Suppressor macrophage treated with lipopolysaccharide for 4 hours (primary cell): ENCODE measurements at places on chromosomes 1 and 21.

DNA sequence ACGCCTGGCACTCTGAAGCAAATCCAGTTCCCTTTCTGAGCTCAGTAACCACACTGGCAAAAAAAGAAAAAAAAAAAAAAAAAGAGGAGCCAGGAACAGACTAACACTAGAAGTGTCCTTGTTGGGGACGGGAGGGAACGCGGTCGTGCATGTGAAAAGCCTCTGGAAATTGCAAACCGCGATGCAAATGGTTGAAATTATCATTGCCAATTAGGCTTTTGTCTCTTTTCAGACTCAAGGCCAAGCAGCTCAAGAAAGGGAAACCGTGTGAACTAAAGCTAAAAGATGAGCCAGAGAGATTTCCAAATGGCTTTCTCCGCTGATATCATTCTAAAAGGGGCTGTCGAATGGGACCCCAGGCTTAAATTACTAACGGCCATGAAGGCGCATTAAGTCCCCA is 13.5 kb downstream of the TRABD2B start:
- DNase-seq, result no peak

GRCh38 chr1:21318714-21319159 is 28.5 kb upstream of the ECE1 start:
- no peak for DNase-seq

DNA sequence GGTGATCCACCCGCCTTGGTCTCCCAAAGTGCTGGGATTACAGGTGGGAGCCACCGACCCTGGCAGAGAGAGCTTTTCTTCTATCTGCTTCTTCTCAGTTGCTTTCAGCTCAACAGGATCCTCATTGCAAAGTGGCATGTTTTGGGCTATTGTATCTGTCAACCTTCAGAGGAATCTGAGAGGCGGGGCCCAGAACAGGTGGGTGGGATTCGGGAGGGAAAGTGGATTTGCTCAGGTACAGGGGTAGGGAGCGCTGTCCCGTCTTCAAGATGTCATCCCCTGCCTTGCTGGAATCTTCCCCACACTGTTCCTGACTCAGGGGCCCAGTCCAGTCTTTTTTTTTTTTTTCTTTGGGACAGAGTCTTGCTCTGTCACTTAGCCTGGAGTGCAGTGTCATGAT is 26.9 kb upstream of the RCC2 start:
- no peak for DNase-seq

DNA sequence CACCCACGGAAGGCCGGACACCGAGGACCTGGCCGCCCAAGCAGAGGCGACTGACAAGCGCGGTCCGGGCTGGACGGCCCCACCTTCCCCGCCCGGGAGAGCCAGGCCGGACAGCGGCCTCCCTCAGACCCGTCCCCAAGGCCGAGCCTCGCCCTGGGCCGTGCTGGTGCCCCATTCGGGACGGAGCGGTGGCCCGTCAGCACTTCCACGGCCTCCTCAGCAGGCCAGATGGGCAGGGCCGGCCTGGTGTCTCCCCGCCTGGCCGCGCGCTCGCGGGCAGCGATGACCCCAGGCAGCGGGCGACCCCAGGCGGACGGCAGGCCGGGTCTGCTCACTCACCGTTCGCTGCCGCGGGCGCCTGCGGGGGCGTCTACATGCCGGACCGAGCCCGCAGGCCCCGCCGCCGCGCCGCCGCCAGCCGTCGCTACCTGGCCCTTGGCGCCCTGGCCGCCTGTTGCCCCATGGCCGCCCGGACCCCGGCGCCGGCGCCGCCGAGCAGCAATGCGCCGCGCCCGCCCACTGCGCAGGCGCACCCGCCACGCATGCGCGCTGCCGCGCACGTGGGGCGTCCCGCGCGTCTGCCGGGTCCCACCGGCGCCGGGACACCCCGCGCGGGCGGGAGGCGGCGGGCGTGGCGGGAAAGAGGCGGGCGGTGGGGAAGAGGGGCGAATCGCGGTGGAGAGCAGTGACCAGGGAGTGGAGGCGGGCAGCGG is at the start of gene NADK:
NADK (minus strand) TSS at position 521 of the 713 bp plus-strand sequence. CDS start 13,064 bp downstream, outside the sequence.
- peak; percentile 90 for DNase-seq

GRCh38 chr1:190658907-190659306 is 181.2 kb upstream of the BRINP3 start:
- no peak for DNase-seq

GRCh38 chr1:46137916-46138315 is 5.5 kb upstream of the PIK3R3 start:
- DNase-seq, result no peak

GRCh38 chr1:58812926-58813325 is 29.1 kb upstream of the JUN start:
- no peak for DNase-seq

DNA sequence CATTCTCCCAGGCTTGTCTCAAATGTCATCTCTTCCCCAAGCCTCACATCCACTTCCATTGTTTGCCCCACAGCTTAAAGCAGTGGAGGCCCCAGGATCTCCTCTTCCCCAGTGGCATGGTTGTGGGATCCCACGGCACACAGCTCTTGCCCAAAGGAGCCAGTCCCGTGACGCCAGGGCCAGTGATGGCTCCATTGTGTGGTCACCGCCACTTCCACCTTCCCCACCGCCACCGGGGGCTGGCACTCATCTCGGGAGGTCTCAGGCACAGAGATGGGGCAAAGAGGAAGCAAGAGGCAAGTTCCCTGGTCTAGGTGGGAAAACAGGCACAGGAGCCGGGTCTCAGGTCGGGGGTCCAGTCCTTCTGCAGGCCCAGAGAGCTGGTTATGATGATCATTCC is 22.9 kb upstream of the ALDH4A1 start:
- DNase-seq, result no peak

GRCh38 chr1:112011202-112011601 is 21.7 kb upstream of the KCND3 start:
- DNase-seq, result no peak

DNA sequence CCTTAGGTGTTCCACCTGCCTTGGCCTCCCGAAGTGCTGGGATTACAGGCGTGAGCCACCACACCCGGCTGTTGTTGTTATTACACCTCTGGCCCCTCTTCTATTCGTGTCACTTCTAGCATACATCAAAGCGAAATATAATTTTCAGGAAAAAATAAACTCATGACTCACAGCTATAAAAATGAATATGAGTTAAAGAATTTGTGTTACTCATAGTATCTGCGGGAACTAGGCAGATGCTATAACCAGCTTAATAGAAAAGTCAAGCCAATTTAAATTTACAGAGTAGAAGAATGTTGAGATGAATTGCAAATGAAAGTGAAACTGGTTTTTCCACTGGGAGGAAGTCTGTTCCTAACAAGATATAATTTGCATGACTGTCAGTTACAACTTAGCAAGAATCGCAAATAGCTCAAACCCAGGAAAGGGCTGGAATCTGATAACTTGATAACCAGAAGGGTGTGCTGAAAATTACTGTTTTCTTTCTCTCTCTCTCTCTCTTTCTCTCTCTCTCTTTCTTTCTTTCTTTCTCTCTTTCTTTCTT is 11.2 kb downstream of the OR2W3 start:
- peak; percentile 81 for DNase-seq

GRCh38 chr1:117128323-117129079 is 7.0 kb upstream of the TRIM45 start:
- peak; percentile 54 for DNase-seq

DNA sequence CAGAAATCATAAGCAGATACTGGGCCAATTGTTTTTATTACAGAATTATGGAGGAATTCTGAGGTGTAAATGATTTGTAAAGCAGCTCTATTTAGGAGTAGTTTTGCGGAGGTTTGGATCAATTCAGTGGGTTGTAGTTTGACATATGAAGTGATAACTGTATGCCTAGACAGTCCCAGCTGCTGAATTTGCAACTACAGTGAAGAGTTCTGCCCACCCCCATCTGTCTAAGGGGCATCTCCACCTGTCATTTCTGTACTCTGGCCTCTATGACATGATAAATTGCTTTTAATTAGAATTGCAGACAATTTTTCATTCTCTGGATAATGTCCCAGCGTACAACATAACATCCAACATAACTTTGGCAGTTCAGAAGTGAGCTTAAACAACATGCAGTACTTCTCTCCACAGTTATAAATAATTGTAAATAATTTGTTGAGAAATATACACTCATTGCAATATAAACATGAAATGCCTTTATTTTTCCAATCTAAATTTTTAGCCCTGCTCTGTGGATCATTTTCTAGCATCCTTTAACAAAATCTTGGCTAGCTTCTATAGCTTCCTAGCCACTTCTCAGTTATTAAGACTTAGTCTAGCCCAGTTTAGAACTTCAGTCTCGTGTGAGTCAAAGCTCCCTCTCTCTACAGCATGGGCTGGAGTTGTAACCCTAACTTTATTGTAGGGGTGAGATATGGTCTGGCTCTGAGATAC is 52.3 kb downstream of the PDE4B start:
- no peak for DNase-seq

DNA sequence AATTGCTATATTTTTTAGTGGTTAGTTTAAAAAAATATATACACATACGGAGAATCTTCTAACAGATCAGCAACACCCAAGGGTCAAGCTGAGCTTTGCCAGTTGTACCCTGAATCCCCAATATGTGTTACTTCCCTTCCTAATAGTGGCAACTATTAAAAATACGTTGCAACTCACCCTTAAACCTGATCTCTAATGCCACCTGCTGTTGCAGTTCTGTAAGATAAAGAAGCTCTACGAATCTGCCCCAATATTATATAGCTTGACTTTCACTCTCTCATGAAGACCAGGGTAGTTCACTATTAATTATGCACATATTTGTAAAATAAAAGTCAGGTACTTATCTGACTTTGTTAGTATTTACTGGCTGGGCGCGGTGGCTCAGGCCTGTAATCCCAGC is 58.4 kb downstream of the ASH1L start:
- peak; percentile 50 for DNase-seq

DNA sequence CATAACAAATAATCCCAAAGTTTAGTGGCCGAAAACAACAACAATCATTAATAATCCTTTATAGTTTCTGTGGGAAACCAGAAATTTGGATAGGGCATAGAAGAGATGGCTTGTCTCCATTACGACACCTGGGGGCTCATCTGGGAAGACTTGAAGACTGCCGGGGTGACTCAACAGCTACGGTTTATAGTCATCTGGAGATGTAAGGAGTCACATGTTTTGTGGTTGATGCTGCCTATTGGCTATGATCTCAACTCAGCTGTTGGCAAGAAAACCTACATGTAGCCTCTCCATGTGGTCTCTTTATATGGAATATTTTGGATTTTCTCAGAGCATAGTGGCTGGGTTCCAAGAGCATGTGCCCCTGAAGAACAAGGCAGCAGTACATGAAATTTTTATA is 29.3 kb upstream of the TSPAN2 start:
- no peak for DNase-seq

GRCh38 chr21:39132248-39132647 is 51.0 kb downstream of the PSMG1 start:
- no peak for DNase-seq

GRCh38 chr1:17277511-17278159 is 28.7 kb downstream of the PADI3 start:
- no peak for DNase-seq

GRCh38 chr1:58848818-58849411 is 65.1 kb upstream of the JUN start:
- DNase-seq, result peak; percentile 73

DNA sequence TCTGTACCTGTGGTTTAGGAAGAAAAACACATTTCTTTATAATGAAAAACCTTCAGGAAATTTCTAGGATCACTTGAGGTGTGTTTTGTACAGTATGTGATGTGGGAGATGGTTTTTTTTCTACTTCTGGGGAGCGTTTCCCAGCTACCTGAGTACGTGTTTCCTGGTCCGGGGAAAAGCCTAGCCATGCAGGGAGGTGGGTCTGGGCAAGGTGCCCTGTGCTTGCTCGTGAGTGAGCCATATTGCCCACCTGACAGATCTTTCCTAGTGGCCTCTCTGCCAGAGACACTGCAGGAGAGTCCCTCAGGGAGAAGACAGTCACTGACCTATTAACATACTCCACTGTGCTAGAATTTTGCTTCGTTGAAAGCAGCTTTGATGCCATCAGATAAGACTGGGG is 41.3 kb downstream of the TRPM2 start:
- no peak for DNase-seq

DNA sequence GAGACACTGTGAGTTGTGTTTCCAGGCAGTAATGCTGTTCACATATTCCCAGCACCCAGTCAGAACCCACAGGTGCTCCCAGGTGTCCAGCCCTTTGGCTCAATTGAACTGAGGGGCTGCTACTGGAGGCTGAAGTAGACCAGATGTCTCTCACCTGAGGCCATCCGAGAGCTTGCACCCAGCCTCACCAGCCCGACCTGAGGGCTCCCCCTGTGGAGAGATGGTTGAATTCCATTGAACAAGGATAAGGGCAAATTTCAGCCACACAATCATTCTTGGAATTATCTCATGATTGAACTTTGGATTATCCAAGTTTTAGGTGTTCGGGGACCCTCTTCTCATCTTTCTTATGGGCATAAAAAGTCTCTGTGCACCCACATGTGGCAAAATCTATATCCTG is 52.1 kb downstream of the OBSCN start:
- no peak for DNase-seq

DNA sequence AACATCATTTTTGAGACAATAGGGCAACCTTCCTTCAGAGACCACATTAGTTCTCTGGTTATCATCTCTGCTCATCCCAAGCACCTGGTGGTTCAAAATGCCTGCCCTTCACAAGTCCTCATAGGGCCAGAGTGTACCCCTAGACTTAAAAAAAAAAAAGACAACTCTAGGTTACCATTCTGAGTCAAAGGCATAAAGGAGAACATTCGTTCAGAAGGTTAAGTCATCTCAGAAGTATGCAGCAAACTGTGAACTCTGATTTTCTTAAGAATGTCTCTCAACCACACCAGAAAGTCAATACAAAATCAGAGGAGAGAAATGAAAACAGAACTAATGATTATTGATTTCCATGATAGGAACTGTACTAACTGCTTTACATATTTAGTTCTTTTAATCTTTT is 9.2 kb upstream of the BEND5 start:
- no peak for DNase-seq

- no peak for DNase-seq
These were observed 76.7 kb downstream of the KCTD3 start for GRCh38 chr1:215643592-215644321.

- DNase-seq, result peak; percentile 82
These were observed 5.8 kb upstream of the SDHB start for GRCh38 chr1:17059391-17060305.

- DNase-seq, result no peak
These were observed 305.8 kb upstream of the ZP4 start for GRCh38 chr1:238196516-238196915.

GRCh38 chr21:15967661-15968060 is 237.9 kb downstream of the USP25 start:
- no peak for DNase-seq
